T-helper 17 cell (primary cell): ENCODE measurements at places on chromosomes 16 and 17.

DNA sequence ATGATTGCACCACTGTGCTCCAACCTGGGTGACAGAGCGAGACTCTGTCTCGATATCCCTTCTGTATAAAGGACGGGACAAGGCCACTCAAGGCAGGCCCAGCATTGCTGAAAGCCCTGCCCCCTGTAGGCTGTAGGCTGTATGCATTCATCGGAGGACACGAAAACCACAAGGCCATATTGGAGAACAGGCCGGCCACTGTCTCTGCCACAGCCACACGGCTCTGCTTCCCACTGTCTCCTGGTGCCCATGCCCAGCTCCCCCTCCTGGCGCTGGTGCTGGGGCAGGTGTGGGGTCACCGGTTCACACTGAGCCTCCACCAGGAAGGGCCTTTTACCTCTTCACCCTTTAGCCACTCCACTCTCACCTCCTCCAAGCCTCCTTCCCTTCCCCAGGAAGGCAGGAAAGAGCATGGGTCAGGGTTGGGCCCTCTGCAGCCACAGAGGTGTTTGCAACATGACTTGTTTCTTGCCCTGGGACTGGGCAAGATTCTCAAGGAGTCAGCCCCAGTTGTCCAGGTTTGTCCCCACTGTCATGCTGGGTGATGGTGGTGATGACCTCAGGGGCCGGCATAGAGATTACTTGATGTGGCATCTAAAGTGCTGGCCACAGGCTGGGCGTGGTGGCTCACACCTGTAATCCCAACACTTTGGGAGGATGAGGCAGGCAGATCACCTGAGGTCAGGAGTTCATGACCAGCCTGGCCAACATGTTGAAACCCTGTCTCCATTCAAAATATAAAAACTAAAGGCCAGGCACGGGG, 5.3 kb upstream of the NTN3 start:
- no peak for DNase-seq

GRCh38 chr17:7393613-7394451, 493 bp downstream of the PLSCR3 start:
- DNase-seq, result peak; percentile 61

- DNase-seq, result no peak
Measured at GRCh38 chr16:27951489-27952120, 111.9 kb downstream of the GSG1L start.

- DNase-seq, result no peak
Measured at GRCh38 chr17:29212094-29212631, 32.0 kb upstream of the MYO18A start.

DNA sequence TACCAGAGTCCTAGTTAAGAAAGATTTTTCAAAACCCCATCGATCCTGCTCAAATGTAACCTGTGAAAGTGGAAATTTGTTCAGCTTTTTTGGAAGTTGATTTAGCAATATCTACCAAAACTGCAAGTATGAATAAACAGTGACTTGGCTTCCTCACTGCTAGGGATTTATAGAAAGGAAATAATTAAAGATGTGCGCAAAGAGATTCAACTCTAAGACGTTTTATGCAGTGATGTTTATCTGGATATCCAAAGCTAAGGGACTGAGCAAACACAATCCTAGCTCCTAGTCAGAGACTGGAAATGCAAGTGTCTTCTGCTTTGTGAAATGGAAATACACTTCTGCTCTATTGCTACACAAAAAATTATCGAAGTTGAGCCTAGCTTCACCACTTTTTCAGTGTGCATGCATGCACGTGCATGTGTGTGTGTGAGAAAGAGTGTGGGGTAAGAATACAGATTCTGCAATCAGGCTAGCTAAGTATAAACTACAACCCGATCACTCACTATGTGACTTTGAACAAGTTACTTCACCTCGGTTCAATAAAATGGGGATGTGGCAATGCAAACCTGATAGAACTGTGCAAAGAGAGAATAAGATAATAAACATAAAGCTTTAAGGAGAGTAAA, 52.1 kb upstream of the FOXF1 start:
- DNase-seq, result no peak

DNA sequence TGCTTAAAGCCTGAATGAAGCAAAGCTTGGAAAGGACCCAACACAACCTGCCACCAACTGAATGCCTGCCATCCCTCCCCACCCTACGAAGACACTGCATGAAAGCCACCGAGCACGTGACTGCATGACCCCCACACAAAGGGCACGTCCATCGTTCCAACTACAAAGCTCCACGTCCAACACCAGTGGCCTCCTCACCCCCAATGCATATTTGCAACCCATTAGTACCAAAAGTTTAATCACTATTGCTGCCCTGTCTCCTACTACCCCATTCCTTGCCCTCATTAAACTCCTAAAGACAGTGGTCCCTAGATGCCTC, 43.4 kb downstream of the ANKRD11 start:
- no peak for DNase-seq

- no peak for DNase-seq
Measured at GRCh38 chr16:564690-565418, 2.0 kb upstream of the NHLRC4 start.

DNA sequence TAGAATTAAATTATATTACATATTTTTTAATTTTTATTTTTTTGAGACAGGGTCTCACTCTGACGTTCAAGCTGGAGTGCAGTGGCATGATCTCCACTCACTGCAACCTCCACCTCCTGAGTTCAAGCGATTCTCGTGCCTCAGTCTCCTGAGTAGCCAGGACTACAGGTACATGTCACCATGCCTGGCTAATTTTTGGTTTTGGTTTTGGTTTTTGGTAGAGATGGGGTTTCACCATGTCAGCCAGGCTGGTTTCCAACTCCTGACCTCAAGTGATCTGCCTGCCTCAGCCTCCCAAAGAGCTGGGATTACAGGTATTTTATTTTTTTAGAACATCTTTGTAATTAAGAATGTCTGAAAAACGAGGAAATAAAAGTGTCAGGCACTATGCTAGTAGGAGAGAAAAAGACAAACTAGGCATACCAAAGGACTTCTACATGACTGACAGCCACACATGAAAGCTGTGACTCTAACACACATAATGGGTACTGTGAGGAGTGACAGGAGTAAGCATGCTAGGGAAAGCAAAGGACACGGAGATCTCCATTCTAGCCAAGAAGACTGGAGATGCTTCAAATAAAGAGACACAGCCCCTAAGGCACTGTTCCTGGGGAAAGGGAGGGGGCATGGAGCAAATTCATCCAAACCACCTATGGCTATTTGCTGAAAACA, 7.3 kb downstream of the GNA13 start:
- DNase-seq, result no peak

DNA sequence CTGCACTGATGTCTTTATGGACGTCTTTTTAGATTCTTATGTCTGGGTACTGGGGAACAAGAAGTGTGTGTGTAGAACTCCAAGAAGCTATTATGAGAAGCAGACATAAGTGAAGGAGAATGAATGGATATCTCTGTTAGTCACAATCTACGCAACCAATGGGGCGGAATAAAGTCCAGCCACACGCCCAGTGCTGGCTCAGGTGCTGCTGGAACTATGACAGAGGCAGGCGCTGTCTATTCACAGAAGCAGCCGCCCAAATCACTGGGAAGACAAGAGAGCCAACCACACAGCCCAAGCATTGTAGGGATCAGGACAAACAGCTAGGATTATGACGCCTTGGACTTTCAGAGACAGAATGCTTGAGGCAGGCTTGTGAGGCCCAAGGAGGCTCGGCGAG, 43.9 kb upstream of the ICAM2 start:
- DNase-seq, result no peak

- DNase-seq, result no peak
Measured at GRCh38 chr17:20225162-20226115, 216.3 kb downstream of the SPECC1 start.

DNA sequence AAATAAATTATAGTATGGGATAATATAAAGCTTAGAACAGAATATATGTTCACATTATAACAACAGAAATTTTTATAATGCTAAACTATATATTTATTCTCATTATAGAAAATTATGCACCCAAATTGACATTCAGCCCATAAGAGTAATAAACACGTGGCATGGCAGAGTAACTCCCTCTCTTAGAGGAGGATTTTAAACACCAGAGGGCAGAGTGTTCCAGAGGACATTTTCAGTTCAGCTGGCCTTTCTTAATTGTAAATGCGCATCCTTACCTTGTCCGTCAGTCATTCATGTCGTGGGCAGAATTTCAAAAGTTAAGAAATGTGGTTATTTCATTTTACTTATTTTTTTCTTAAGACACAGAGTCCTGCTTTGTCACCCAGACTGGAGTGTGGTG, 147.1 kb downstream of the TANC2 start:
- DNase-seq, result no peak
